ENCODE measurements at places on chromosomes 1 and 21.

GRCh38 chr1:201153474-201154388, 543 bp downstream of the TMEM9 start:
- DNase-seq: no peak

DNA sequence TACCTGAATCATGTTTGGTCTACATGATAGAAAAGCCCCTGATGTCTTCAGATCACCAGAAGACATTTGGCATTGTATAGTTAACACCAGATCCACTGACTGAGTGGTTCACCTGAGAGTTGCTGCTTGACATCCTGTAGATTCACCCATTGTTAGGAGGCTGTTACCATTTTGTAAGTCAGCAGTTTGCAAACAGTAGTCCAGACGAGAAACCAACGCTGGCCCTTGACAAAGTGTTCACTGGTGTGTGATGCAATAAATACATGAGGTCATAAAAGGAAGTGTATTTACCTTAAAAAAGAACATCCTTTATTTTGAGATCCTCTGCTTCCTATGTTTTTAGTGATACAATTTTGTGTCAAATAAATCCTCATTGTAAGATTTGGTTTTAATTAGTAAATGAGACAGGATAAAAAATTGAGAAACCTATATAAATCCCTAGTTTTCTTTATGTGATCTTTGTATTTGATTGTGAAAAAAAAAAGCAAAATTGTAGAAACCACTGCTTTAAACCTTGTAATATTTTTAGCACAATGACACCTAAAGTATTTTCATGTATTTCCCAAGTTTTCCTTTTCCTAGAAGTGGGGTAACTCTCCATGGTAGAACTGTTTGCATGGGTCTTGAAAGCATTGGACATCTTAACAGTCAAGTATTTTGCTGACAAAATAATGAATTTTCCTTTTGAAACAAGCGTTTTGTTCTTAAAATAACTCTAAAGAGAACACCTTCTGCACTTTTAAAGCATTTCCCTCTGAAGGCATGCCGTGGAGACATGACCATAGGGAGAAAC, 204.3 kb downstream of the FGGY start:
- no peak for DNase-seq

DNA sequence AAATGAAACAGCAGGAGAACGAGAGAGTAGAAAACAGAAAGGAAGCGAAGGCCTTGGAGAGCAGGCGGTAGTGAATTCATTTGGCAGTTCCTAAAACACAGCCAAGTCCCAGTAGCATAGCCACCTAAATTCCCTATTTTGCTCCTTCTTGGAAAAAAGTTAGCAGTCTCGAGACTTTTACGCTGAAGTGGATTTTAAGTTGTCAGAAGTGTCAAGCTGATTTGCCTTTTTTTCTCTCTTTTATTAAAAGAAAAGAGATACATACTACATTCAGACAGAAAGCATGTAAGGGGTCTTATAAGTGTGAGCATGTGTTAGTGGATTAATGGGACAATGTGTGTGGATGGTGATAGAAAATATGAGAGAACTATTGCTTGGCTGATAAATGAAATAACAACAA, 19.2 kb downstream of the NFIA start:
- no peak for DNase-seq

- no peak for DNase-seq
These were observed 3.1 kb upstream of the NCF2 start for GRCh38 chr1:183593356-183593755.

DNA sequence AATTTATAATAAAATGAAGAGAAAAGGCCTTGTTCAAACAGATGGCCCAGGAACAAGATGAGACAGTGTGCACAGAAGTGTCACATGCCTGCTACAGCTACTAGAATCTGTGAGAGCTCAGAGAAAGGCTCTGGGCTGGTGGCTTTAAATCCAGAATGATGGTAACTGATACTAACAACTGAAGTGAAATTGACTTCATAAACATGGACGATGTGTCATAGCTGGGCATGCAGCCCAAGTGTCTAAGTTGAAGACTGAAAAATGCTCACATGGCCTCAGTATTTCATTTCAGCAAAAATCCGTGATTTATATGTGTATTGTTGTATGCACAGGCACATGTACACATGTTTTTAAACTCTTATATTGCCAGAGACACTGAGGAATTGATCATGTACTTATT, 208.3 kb upstream of the RUNX1 start:
- no peak for DNase-seq

DNA sequence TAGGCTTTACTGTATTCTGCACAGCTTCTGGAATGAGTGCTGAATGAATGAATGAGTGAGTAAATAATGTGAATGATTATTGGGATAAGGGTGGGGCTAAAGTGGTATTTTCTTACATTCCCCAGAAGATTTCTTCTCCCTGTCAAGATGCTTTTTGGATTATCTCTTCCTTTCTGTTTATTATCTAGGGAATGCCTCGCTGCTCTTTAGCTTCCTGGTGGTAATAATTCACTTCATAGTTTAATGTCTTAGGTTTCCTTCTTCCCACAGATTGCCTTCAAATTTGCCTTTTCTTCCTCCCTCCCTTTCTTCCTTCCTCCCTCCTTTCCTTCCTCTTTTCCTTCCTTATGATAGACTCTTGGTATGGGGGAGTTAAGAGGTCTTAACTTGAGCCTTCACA, 24.0 kb downstream of the DDR2 start:
- DNase-seq: no peak

All from stimulated activated CD4-positive, alpha-beta T cell treated with anti-CD3 and anti-CD28 coated beads, TNF-alpha, amount 100 ng/mL, for 4 hours (primary cell).